ENCODE measurements at places on chromosomes 2 and 18.

- no peak for DNase-seq
These were observed 164.6 kb downstream of the VWC2L start for GRCh38 chr2:214575465-214575864.

- DNase-seq = no peak
These were observed 367.9 kb downstream of the THSD7B start for GRCh38 chr2:137133225-137133624.

DNA sequence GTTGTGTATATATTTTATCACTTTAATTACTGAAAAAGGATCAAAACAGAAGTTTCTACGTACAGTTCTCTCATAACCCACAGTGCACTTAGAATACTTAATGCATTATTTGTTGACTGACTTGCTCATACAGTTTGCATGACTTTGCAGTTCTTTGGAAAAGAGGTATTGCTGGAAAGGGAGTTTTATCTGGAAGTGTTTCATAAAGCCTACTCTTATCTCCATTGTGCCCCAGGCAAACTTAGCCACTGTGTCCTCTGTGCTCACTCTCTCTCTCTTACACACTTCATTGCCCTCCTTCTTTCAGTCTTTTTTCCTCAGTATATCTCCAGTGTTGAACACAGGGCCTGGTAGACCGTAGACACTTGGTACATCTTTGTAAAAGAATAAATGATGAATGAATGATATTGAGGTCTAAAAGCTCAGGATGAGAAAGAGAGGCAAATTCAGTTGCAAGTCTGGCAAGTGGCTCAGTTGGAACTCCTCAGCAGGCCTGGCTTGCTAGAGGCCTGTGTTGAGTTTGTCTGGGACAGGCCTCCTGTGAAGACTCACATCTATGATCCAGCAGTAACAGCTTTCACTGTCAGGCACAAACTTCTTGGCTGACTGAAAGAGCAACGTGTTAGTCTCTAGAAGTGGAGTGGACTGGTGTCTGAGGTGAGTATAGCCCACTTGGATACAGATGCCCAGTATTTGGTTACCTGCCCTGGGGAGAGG, 56.1 kb downstream of the SETBP1 start:
- no peak for DNase-seq

DNA sequence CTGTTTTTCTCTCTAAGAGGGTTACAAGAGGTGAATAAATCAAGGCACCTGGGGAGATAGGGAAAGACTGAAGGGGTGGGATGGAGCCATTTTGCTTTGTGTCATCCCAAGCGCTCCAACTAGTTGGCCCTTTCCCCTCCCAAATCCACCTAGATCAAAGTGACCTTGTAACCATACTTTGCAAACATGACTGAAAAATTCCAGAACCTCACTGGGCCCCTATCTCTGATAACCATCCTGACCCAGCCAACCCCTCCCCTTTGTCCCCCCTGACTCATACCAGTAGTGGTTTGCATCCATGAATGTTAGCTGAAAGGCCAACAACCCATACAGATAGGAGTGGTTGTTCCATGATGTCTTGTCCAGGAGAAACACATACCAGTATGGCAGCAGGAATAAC, 3.1 kb downstream of the GGCX start:
- no peak for DNase-seq

All from activated CD4-positive, alpha-beta T cell treated with anti-CD3 and anti-CD28 coated beads for 24 hours (primary cell).